ENCODE measurements at places on chromosomes 7 and 10.

DNA sequence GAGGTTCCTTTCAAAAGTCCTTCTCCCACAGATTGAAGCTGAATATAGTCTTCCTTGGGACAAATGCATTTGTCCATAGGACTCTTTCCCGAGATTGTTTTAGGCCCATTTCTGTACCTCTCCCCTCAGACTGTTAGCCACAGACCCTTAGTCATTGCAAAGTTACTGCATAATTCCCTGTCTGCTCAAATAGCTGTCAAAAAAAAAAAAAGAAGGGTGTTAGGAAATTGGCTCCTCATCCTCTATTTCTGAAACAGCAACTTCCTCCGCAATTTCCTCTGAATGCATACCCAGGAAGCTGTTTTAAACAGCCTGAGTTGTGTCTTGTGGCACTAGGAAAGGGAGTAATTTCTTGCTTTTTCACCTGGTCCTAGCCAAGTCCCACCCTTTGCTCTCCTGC, 5.4 kb downstream of the LRRC4 start:
- DNase-seq, result no peak

- DNase-seq, result no peak
Observed at GRCh38 chr7:77923419-77923818, 124.8 kb downstream of the PHTF2 start.

DNA sequence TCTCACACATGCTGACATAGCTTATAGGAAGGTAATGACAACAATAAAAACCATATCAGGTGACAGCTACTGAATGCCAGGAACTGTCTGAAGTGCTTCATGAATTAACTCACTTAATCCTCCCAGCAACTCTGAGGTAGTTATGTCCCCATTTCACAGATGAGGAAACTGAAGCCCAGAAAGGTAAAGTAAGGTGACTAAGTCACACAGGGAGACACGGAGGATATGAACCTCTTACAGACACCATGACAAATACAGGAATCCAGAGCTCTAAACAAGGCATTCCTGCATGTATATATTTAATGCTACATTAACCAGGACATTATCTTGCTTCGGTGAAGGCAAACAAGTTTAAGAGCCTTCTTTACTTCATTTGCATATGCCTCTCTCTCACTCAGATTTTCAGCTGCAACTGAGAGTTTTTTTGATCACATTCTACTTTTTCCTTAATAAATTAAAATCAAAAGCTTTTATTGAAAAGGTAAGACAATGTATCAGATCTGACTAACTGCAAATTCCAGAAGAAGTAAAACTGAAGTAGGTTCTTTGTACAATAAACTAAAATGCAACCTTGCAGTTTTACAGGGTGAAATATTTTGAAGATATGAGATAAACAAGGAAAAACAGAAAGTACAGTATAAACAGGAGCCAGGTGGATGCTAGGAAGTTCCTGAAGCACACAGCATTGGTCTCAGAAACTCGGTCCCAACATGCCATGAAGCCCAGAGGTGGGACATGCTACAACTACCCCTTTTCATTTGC, 79.5 kb downstream of the SGMS1 start:
- no peak for DNase-seq

DNA sequence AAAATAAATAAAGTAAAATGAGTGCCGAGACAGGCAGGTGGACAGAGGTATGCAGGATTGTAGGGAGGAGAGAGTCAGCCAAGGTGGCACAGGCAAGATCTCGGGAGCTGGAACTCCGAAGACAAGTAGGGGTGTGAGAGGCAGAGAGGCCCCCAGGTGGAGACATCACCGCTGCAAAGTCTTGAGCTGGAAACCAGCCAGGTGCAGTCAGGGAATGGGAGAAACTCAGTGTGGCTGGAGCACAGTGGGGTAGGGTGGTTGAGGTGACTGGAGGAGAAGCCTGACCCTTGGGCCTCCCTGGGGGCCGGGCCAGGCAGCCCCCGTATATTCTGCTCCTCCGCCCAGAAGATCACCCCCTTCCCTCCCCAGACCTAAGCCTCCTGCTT, 4.2 kb downstream of the EPHB4 start:
- DNase-seq, result no peak

DNA sequence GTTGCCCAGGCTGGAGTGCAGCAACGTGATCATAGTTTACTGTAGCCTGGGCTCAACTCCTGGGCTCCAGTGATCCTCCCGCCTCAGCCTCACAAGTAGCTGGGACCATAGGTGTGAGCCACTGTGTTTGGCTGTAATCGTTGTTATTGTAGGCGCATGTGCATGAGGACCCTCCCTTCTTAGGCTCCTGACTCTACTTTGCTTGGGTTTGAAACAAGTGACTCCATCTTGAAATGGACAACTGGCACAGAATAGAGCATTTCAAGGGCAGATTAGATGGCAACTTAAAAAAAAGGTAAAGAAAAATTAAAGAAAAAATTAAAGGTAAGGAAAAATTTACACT, 15.4 kb upstream of the GIMAP8 start:
- no peak for DNase-seq

DNA sequence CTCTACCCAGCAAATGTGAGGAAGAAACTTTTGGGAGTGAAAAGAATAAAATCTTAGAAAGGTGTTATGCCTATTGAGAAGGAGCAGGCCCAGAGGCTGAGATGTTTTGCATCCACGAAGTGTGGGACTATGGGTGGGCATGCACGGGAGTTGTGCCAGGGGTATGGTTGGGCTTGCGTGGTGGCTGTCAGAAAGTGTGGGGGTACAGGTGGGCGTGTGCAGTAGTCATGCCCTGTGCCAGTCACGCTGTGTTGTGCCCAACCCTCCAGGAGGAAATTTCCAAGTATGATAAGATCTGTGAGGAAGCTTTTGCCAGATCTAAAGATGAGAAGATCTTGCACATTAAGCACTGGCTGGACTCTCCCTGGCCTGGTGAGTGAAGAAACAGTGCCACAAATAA, 52.9 kb upstream of the ZMIZ2 start:
- DNase-seq, result no peak

GRCh38 chr10:123306290-123306689, 152.1 kb downstream of the BUB3 start:
- no peak for DNase-seq

GRCh38 chr7:154998481-154998880, 4.4 kb downstream of the PAXIP1 start:
- DNase-seq, result no peak

DNA sequence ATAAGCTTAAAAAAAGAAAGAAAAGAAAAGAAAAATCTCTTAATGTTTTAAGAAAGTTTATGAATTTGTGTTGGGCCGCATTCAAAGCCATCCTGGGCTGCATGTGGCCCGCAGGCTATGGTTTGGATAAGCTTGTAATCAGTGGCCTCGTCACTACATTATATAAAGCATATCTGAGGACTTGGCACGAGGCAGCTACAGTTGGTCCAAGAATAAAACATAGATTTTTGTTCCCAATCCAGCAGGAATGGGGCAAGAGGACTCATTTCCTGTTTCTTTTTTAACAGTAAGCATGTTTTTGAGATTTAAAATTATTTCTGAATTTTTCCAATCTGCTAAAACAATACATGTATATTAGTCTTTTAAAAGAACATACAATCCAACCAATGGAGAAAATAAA, 28.6 kb downstream of the MCM10 start:
- no peak for DNase-seq

DNA sequence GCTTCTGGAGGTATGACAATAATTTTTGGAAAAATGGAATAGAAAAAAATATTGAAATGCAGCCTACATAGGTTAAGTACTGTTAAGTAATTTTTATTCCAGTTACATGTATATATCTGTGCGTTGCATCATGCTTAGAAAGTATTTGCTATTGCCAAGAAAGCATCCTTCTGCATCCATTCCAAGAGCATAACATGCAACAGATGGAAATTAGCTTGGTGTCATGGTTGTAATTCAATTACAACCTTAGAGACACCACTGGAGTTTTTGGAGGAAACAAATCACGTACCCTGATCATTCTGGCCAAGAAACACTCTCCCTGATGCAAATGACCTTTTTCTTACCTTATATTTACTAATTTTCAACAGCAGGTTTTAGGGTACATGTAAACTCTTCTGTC, 1.7 kb downstream of the AKR1B1 start:
- DNase-seq, result no peak

GRCh38 chr10:69865450-69865849, 63.7 kb downstream of the COL13A1 start:
- DNase-seq, result no peak

- no peak for DNase-seq
Observed at GRCh38 chr10:2509081-2509531, 558.2 kb upstream of the PFKP start.

- DNase-seq, result no peak
Observed at GRCh38 chr7:36462551-36463137, 73.0 kb downstream of the ANLN start.

DNA sequence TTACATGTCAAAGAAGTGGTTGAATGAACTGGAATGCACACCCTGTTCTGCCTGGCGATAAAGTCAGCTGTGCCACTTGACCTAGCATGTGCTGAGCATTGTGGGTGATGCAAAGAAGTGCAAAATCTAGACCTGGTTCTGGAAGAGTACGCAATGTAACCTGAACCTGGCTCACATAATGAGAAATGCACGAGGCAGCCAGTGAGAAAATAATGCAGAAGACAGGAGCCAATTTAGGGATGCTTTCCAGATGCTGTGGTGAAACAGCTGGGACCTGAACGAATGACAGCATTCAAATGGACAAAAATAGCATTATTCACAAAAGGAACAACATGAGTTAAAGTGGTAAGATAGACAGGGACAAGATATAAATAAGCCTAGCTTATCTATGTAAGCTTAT, 402.6 kb downstream of the SORCS1 start:
- DNase-seq, result no peak

DNA sequence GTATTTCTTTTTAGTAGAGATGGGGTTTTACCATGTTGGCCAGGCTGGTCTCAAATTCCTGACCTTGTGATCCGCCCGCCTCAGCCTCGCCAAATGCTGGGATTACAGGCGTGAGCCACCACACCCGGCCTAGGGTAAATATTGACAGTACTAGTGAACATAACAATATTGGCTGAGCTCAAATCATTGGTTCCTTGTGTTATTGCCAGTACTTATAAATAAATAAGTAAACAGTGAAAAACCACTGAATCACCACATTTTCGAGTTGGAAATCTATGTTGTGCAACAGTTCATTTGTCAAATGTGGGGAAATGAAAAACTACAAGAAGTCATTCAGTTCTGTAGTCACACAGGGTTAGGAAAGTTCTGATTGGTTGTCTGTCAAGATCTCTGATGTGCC, 15.8 kb downstream of the RPP30 start:
- DNase-seq, result no peak

GRCh38 chr7:77912293-77912692, 113.7 kb downstream of the PHTF2 start:
- DNase-seq, result no peak

GRCh38 chr10:80315391-80315790, 25.9 kb upstream of the MAT1A start:
- DNase-seq, result no peak

All from cortex of kidney (tissue), 1 donor.